ENCODE measurements at places on chromosomes 16 and 17. TPM values are rescaled to one million over a fixed set of nuclear protein-coding genes. Genes with fewer than 3 reads are reported as not detected.

Gene AMDHD2
- total RNA-seq, result 62.4 TPM

Gene C1QTNF1
- total RNA-seq, result 14.9 TPM

Gene ST6GALNAC1
- 21.0 TPM for total RNA-seq

Gene CORO1A
- 29.3 TPM for total RNA-seq

Gene C1QBP
- 142 TPM for total RNA-seq

Data from left lung (tissue), 14 donors.